ENCODE measurements at places on chromosomes 12 and 14.

DNA sequence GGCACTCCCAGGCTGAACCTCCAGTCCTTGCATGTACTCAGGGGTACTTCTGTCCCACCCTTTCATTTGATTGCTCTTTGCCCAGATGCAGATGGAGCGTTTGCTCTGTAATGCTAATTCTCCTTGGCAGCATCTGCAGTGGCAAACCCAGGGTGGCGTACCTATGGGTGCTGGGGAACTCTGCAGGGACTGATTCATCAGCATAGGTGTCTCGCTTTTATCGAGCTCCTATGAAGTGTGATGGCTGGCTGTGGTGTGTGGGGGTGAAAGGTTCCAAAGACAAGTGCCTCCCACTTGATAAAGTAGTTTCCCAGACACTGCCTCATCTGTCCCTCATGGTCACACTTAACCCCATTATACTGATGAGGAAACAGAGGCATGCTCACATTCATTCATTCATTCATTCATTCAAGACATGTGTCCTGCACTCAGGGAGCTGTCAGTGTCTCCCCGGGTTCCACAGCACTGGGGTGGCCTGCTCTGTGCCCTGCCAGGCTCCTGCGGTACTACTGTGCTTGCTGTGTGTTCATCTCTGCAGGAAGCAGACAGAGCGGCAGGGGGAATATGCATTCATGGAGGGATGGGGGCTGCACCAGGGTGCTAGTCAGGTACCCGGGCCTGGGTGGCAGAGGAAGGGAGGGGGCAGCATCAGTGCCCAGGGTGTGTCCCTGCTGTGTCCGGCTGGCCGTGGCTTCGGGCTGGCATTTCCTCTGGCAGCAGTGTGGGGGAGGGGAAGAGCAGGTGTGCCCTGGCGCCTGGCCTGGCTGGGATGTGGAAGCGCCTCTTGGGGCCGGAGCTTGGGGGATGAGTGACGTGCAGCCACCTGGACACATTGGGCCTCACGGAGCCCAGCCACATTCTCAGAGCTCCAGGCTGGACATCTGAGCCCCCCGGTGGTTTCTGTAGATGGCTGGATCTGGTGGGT lies 110.9 kb downstream of the TSPAN9 start:
- DNase-seq: no peak

GRCh38 chr12:54734196-54734950 lies 86.2 kb upstream of the DCD start:
- DNase-seq: no peak

GRCh38 chr12:56785141-56785865 lies 22.2 kb downstream of the HSD17B6 start:
- DNase-seq: no peak

GRCh38 chr12:14394317-14395073 lies 29.0 kb downstream of the ATF7IP start:
- DNase-seq: peak; percentile 27

DNA sequence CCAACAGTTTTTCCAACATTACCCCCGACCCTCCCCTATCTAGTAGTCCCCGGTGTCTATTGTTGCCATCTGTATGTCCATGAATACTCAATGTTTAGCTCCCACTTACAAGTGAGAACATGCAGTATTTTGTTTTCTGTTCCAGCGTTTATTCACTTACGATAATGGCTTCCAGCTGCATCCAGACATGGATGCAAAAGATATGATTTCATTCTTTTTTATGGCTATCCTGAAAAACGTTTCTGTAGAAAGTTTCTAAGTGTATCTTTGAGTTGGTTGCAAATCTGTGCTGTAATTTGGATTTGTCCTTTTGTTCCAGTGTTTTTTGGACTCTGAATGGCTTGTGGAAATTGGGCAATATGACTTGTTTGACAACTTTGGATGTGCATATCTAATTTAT lies 11.7 kb downstream of the SP1 start:
- no peak for DNase-seq

DNA sequence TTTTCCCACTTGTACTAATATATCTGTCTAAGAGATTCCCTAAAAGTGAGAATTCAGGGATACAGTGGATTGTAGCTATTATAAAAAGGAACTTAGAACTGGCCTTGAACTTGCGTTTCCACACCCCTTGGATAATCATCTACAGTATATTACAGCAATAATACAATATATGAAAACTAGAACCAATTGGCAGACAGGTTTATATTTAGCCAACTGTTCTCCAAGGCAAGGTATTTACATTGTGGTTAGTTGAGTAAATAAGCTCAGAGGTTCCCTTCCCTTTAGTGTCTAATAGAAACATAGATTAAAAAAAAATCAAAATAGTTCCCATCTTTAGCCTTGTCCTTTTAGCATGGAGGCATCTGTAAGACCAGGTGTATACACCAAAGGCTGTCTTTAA lies 42.1 kb downstream of the LIMA1 start:
- DNase-seq: no peak

GRCh38 chr12:23005387-23005786 lies 380.4 kb downstream of the ETNK1 start:
- DNase-seq: no peak

DNA sequence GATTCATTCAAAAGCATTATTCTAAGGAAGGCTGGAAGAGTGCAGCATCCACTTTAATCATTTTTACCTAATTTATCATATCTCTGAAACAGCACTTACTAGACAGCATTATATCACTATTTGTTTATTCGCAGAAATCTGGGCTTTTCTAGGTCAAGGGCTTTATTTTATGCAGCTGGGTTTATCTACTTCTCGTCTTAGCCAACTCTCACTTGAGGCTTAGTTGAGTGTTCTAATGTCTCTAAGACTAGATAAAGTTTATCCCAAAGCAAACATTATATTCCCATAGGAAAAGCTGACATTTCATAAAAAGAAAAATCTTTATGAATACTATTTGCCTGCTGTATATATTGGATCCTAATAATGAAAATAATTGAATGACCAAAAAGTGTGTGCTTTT lies 720.8 kb upstream of the FLRT2 start:
- DNase-seq: no peak

- no peak for DNase-seq
Observed at GRCh38 chr14:32611752-32612151, 282.7 kb downstream of the AKAP6 start.

DNA sequence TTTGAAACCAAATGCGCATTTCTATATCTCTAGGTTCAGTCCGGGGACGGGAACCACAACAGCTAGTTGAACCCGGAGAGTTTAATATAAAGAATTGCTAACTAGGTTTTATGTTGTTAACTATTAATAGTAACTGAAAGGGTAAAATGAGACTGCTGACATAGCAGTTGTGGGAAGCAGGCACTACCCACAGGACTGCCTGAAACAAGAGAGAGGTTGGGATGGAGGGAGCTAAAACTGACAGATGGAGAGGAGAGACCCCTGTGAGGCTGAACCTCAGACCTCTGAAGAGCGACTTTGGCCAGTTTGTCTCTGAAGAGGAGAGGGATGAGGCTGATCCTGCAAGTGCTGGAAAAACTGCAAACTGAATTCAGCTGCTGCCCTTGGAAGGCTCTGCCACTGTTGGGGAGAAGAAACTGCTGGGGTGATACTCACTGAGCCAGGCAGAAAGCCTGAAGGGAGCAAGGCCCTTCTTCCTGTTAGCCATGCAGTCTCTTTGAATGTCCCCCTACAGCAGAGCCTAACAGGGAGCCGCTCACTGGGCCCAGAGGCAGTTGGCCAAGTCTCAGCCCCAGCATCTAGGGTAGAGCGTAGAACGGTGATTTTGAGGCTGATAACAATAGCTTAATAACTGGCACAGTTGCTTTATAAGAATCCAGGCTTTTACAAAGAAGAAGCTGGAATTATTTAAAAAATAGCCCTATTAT lies 172.2 kb downstream of the NPAS3 start:
- DNase-seq: no peak

- DNase-seq: no peak
Observed at GRCh38 chr12:29286081-29286790, 94.7 kb downstream of the ERGIC2 start.

DNA sequence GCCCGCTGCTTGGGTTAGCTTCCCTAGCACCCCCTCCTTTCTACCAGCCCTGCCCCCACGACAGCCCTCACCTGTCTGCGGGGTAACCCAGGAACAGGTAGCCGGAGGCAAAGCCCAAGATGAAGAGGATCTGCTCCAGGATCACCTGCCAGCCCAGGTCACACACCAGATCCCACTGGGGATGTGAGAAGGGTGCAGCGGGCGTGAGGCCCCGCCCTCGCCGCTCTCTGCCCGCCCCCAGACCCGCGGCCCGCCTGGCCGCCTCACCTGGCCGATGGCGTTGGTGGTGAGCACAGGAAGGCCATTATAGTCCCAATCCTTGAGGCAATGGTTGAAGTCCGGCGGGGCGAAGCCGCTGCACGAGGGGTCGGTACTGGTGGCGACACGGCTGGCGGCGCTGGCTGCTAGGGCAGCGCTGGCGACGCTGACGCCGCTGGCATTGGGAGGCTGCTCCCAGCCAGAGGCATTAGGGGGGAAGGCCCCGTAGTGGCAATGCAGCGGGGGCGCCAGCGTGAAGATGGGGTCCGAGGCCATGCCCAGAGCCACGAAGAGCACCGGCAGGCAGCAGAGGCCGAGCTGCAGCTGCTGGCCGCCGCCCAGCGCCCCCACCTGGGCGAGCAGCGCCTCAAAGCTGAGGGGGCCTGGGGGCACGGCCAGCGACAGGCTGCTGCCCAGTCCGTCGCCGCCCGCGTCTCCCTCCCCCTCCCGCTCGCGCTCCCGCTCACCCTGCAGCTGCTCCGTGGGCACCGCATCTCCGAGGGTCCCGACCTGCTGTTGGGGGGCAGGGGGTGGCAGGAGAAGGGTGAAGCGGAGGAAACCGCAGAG lies 794 bp downstream of the SLC22A17 start:
- DNase-seq: no peak

GRCh38 chr12:49893753-49894750 lies 9.6 kb downstream of the FAIM2 start:
- DNase-seq: no peak

- no peak for DNase-seq
Observed at GRCh38 chr12:121916719-121917118, 1.7 kb upstream of the CFAP251 start.

DNA sequence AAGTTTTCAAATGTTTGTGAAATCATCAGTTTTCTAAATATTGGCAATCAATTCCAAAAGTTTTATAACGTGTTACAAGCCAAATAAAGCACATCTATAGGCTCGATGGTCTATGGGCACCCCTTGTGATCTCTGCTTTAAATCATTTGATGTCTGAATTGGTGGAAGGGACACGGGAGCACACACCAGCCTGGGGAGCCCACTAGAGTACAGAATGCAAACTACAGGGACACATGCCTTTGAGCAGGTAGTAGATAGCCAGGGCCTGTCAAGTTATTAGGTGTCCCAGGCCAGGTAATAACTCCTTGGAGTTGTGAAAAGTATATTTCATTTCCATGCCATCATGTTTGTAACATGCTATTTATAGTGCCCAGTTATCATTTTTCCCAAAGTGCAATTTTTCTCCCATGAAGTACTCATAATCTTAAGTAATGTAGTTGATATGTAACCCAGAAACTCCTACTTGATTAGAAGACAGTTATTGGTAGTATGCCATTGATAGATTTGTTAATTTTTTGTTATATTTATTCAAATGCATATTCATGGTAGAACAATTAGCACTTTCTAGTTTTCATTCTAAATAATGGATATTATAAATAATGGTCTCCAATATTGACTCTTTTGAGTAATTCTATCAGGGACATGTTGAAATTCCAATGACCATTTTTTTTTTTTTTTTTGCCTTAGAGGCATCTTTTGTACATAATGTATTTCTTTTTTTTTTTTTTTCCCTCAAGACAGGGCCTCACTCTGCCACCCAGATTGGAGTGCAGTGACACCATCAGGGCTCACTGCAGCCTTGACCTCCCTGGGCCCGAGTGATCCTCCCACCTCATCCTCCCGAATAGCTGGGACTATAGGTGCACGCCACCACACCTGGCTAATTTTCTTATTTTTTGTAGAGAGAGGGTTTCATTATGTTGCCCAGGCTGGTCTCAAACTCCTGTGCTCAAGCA lies 96.9 kb upstream of the FGD4 start:
- no peak for DNase-seq

DNA sequence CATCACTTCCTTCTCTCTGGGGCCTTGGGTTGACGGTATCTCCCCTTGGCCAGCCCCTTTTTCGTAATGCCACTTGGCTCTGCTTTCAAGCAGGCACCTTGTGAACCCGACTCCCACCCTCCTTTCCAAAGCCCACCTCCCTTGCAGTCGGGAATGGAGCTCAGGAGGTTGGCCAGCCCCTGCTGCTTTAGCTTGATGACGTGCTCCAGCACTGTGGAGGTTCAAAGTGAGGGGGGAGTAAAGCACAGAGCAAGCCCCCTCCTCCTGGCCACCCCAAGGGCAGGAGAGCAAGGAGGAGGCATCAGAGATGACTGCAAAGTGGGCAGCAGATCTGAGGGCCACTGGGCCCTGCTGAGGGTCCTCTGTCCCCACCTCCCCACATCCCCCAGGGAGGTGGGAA lies 103.4 kb downstream of the ZFP36L1 start:
- no peak for DNase-seq

DNA sequence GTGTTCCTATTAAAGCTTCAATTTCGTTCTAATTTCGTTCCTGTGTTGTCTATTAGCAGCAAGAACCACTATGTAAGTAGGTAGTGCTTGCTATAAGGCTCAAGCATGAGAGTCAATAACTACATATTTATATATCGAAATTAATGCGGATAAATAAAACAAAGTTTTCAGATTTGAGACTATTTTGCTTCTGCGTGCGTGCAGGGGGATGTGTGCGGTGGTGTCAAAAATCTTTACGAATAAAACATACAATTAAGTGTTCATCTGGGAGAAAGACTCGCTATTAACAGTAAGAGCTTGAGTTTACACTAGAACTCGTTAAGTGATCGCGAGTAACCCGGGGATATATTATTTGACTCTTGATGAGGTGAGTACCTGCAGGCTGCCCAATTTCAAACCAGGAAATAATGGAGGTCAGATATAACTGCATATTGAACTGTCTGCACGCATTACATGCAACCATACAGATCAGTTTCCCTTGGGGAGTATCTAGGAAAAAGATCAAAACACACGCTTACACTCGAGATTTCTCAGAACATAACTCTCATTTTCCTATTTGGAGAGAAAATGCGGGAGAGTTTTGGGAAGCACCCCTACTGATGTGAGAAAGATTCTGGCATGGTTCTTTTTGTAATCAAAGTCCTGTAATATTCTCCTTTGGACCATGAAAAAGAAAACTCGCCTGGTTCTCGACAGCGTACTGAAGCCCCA lies 813 bp downstream of the TWF1 start:
- DNase-seq: no peak
